ENCODE measurements at places on chromosomes 2 and 18.
A peak's percentile ranks its signal among the peaks of the same experiment; 100 is the strongest.

GRCh38 chr18:26746826-26747475 is 118.6 kb downstream of the AQP4 start:
- no peak for DNase-seq

DNA sequence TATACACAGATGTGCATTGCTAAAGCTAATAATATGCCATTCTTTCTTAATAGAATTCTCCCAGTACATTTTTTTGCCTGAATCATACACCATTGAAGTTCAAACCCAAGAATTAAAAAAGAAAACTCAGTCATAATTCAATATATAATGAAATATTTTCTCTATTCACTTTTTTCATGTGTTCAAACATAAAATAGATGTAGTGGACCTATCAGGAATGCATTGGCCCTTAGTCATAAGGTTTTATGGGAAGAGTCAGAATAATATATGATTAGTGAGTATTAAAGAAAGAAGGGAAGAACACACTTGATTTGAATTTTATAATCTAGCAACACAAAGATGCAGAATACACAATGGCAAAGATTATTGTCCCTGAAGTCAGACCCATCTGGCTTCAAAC is 297.0 kb upstream of the COL3A1 start:
- no peak for DNase-seq

- no peak for DNase-seq
Observed at GRCh38 chr2:10619643-10620042, 70.1 kb downstream of the NOL10 start.

- DNase-seq: no peak
Observed at GRCh38 chr2:71226096-71226964, 573 bp downstream of the PAIP2B start.

DNA sequence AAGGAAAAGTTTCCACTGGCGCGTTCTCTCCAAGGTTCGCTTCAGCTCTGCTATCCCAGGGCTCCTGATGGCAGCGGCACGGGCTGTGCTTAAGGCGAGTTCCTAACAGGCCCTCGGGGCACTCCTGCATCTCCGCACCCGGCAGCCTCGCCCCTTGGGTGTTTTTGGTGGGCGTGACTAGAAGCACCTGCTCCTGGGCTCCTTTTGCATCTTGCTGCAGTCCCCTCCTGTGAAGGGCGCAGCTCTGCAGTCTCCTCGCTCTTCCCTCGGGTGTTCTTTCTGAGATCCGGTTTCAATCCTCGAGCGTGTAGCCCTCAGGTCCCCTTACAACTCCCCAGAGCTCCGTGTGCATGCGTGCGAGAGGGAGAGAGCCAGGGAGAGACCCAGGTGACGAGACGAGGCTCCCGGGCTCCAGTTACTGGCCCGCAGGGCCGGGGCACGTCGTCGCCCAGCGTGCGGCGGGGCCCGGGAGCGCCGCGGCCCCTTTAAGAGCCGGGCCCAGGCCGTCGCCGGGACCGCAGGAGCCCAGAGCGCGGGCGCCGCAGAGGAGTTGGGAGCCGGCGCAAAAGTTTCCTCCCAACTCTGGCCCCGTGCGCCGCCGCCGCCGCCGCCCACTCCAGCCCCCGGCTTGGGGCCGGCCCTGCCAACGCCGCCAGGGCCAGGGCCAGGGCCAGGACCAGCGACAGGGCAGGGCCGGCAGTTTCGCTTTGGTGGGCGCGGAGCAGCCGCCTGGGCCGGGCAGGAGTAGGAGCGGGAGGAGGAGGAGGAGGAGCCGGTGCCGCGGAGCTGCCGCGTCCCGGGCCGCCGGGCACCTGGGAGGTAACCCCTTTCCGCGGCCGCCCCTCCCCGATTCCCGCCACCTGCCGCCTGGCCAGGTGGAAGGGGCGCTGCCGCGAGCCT is at the start of gene PARD3B:
Gene PARD3B, plus strand, starts transcription at position 515 of the 900 bp plus-strand sequence. CDS start 525 bp downstream, outside the sequence.
- DNase-seq: peak; percentile 50

GRCh38 chr2:74979844-74980243 is 21.4 kb downstream of the POLE4 start:
- DNase-seq: peak; percentile 29

GRCh38 chr2:173982182-173982714 is 17.1 kb upstream of the SP3 start:
- no peak for DNase-seq

GRCh38 chr2:146786396-146786795 is 1058.4 kb upstream of the ACVR2A start:
- DNase-seq: no peak

- no peak for DNase-seq
Observed at GRCh38 chr2:42249887-42250286, 80.7 kb downstream of the EML4 start.

DNA sequence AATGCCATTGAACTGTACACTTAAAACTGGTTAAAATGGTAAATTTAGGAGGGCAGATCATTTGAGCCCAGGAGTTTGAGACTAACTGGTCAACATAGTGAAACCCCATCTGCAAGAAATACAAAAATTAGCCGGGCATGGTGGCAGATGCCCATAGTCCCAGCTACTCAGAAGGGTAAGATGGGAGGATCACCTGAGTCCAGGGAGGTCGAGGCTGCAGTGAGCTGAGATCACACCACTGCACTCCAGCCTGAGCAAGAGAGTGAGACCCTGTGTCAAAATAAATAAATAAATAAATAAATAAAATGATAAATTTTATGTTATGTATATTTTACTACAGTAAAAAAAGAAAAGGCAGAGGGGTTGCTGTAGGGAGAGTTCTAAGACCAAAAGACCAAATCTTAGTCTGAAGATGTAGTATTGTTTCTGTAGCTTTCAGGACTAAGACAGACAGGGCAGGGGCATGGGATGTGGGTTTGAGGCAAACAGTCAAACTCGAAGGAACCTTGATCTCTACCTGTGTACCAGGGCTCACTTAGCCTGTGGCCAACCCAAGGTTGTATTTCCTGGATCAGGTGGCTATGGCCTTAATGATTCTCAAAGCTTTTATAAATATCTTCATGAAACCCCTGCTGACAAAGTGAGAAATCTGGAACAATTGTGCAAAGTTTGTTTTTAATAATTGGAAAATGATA is 316.7 kb downstream of the CYRIA start:
- DNase-seq: no peak

DNA sequence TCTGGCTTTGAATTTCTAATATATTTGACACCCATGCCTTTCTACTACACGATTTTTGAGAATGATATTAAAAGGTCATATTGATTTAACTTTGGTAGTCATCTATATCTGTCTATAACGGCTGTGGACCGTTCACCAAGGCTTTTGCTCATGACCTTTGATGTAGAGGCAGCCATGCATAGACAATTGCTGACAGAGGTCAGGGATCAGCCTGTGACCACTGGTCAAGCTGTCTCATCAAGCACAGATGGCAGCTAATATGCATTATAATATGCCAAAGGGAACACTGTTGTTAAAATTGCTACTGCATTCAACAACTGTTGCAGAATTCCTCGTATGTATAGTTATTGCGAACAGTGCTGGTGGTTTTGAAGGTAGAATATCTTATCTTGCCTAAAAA is 323.9 kb upstream of the DSEL start:
- DNase-seq: no peak

All from suppressor macrophage treated with lipopolysaccharide for 1 hour (primary cell).